Bronchial epithelial cell (primary cell): ENCODE measurements at places on chromosomes 4 and X.

- DNase-seq = no peak
Observed at GRCh38 chrX:526295-527224, 104.0 kb upstream of the SHOX start.

DNA sequence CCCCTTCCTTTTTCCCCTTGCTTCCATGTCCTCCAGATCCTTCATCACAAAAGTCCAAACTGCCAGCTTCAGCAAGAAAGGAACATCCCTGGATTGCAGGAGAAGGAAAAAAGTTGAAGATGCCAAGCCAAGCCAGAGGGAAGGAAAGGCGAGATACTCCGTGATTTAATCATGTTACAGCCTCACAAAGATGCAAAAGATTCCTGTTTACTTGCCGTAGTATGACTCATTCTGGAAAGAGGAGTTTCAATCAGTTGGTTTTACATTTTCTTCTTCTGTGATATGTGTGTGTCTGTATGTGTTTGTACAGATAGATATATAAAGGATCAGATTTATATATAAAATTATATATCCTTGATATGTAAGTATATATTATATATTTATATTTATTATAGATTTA, 69.3 kb downstream of the BTC start:
- DNase-seq = peak; percentile 45

DNA sequence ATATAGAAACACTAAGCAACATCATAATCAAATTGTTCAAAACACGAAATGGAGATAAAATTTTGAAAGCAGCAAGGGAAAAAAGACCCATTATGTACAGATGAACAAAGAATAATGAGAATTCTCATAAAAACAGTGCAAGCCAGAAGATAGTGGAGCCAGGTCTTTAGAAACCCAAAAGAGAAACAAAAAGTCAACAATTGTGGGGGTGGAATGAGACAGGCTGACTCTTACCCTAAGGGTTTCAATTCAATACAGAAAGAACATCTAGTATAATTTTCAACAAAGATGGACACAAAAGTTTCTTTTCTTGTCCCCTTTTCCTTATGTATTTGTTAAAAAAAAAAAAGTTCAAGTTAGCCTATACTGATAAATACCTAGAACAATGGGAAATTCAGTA, 34.0 kb upstream of the MAGEB2 start:
- DNase-seq = no peak

GRCh38 chr4:13445841-13446790, 38.0 kb downstream of the RAB28 start:
- DNase-seq = no peak

DNA sequence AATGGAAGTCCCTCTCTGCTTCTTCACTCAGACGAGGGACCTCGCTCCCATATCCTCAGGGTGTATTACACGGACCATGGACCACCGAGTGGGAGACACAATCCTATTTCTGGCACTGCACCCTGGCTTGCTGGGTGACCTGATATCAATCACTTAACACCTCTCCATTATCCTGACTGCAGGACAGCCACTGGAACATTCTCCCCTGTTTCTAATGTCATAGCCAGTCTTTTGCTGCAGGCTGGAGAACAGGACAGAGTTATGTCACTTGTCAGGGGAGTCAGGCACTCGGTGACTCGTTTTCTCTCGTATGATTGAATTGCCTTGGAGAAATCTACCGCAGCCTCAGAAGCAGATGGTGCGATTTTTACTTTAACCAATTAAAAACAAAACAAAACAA, 219.1 kb upstream of the IGFBP7 start:
- no peak for DNase-seq

GRCh38 chrX:97820170-97820569, 936.5 kb downstream of the RPA4 start:
- no peak for DNase-seq

DNA sequence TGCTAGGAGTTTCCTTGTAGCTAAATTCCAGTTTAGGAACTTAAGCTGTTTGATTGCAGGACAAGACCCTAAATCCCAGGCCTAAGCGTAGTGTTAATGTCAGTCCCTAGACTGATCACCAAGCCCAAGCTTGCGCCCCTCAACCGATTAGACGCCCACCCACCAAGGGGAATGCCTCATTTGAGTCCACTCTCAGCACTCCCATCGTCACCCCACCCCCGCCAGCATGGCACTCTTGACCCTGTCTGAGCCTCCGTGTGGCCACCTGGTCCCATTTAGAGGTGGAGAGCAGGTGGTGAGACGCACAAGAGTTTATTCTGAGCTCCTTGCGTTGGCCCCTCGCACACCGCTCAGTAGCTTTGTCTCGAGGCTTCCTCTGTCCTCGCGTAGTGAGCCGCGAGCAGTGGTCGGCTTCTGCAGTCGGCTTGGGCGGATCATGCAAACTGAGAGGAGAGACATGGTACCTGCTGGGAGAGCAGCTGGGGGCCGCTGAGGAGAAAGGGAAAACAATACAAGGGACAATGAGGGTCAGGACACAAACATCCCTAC, 48.5 kb upstream of the ZNF157 start:
- no peak for DNase-seq

DNA sequence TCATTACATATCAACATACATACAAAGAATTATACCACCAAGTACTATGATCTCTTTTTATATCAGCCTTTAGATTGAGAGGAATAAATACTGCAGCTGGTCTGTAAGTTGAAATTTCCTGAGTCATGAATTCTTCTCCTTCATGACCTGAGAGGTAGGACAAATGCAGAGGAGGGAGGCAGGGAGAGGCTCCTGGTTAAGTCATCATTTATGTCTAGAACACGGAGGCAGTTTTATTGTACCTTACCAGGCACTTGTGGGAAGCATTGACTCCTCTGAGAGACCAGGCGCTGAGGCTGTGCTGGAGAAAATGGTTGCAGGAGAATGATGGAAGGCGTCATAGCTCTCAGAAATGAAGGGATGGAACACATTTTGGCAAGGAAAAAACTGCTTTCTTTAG, 12.5 kb upstream of the CASK start:
- DNase-seq = no peak

GRCh38 chr4:184273166-184274147, 55.8 kb upstream of the ENPP6 start:
- no peak for DNase-seq

GRCh38 chr4:85919200-85919887, 440.5 kb downstream of the MAPK10 start:
- DNase-seq = no peak

GRCh38 chrX:48902135-48902534, 4.4 kb downstream of the PQBP1 start:
- no peak for DNase-seq

GRCh38 chrX:25049971-25050370, 34.2 kb upstream of the ARX start:
- no peak for DNase-seq

- DNase-seq = no peak
Observed at GRCh38 chr4:16116493-16116990, 32.7 kb upstream of the PROM1 start.

DNA sequence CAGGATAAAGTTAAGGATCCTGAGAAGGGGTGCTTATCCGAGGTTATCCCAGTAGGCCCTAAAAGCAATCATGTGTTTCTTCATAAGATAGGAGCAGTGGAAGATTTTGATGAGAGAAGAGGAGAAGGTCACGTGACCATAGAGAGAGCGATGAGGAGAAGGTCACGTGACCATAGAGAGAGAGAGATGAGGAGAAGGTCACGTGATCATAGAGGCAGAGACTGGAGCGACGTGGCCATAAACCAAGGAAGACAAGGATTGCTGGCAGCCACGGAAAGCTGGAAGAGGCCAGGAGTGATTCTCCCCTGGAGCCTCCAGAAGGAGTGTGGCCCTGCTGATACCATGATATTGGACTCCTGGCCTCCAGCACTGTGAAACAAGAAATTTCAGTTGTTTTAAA, 38.4 kb upstream of the ZNF518B start:
- DNase-seq = no peak

- DNase-seq = no peak
Observed at GRCh38 chr4:183610033-183610432, 49.0 kb downstream of the RWDD4 start.

GRCh38 chr4:15402974-15403373, 24.9 kb upstream of the C1QTNF7 start:
- no peak for DNase-seq

- DNase-seq = peak; percentile 21
Observed at GRCh38 chr4:19486400-19486799, 765.3 kb upstream of the SLIT2 start.

- DNase-seq = no peak
Observed at GRCh38 chrX:153055871-153056749, at the start of gene PNMA3. PNMA3 (plus strand) TSS chrX:153056470; CDS start chrX:153057056, 586 bp downstream.

- no peak for DNase-seq
Observed at GRCh38 chr4:108449129-108449528, 171.2 kb upstream of the RPL34 start.

DNA sequence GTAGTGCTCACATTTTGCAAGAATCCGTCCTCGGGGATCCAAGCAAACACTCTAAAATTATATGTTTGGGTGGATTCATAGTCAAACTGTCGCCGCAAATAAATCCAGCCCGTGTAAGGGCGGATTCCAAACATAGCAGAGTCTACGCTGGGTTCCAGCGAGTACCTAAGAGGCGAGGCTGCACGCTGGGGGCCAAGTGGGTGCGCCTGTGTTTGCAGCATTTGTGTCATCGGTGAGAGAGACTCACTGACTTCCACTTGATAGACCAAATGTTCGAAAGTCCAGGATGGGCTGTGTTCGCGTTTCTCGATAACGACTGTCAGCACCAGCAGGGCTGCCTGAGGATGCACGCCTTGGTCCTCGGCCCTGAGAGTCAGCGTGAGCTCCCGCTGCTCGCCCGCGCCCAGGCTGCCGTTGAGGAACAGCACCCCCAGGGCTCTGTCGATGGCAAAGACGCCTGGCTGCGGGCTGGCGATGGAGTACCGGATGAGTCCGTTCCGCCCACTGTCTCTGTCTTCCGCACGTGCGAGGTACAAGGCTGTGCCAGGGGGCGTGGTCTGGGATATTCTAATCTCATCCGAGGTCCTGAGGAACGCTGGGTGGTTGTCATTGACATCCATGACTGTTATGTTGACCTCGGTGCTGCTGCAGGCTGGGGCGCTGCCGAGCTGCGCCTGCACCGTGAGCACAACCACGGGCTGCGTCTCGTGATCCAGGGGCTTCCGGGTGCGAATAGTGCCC, 158.7 kb downstream of the DCHS2 start:
- DNase-seq = no peak

- peak; percentile 70 for DNase-seq
Observed at GRCh38 chr4:147777456-147778091, 45.7 kb downstream of the ARHGAP10 start.

- no peak for DNase-seq
Observed at GRCh38 chr4:48341776-48342605, 662 bp downstream of the SLAIN2 start.

DNA sequence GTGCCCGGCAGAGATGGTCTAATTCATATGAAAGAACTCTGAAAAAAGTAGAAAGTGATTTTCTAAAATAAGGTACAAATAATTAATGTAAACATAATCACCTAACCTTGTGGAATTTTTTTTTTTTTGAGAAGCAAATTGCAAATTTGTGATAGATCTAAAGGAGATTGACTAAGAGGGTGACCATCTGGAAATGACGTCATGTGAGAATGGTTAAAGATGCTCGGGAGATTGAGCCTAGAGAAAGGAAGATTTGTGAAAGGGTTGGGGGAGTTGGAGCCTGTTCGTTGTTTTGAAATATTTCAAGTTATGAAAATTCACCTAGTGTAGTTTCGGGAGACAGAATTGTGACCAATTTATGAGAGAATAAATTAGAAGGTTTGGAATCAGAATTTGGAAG, 115.7 kb upstream of the ANK2 start:
- DNase-seq = no peak

DNA sequence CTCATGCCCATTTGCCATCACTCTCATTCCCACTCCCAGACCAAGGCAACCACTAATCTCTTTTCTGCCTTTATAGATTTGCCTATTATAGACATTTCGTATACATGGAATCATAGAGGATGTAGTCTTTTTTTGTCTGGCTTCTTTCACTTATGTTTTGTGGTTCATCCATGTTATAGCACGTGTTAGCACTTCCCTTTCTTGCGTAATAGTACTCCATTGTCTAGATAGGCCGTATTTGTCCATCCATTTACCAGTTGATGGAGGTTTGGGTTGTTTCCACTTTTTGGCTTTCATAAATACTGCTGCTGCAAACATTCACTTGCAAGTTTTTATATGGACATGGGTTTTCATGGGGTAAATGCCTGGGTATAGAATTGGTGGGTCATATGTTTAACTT, 48.4 kb downstream of the KIF4A start:
- DNase-seq = no peak

DNA sequence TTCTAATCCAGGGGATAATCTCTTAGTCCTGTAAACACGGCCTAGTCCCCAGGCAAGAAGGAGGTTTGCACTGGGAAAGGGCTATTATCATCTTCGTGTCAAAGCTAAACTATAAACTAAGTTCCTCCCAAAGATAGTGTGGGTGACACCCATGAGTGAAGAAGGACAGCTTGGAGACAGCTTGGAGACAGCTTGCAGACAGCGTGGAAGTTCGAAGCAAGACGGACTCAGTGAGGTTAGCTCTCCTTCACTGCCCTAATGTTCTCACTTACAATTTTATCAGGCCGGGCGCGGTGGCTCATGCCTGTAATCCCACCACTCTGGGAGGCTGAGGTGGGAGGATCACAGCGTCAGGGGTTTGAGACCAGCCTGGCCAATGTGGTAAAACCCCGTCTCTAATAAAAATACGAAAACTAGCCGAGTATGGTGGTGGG, 19.2 kb upstream of the PLCXD1 start:
- DNase-seq = no peak

DNA sequence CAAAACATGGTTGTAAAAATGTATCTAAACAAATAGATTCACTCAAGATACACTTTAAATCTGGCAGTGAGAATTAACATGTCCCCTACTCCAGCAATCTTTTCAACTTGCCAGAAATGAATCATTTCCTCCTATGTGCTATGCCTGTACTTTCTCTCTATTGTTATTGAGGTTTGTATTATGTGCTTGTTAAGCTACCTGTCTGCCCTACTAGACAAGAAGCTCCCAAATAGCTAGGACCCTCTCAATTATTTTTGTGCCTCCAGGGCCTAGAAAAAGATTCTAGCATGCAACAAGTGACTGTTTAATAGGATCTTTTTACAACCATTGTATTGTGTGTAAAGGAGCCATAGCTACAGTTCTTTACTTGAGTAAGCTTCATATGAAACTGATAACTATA, 3.5 kb upstream of the SAP30 start:
- DNase-seq = peak; percentile 69

GRCh38 chr4:13176741-13177142, 307.4 kb downstream of the RAB28 start:
- DNase-seq = no peak

DNA sequence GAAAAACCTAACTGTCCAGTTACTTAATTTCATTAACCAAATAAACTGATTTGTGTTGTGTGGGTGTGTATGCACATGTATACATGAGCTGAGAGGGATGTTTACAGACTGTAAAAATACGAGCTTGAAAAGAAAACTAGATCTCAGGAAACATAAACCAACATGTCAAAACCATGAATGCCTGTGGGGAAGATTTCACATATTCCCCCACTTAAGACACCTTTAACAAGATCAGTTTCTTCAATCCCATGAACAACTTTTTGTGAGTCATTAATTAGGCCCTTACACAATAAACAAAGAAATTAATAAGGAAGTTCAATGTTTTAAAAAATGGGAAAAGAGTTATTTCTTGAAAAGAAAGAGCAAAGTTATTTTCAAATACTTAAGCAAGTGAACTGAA, 170.8 kb downstream of the ZNF674 start:
- DNase-seq = peak; percentile 55

GRCh38 chr4:172344308-172344938, 531.2 kb downstream of the GALNTL6 start:
- DNase-seq = no peak

- no peak for DNase-seq
Observed at GRCh38 chr4:11455201-11455835, 26.6 kb upstream of the HS3ST1 start.
